Naive thymus-derived CD8-positive, alpha-beta T cell (primary cell): ENCODE measurements at places on chromosomes 3 and 15.

- no peak for DNase-seq
These were observed 397.6 kb downstream of the EDEM1 start for GRCh38 chr3:5585085-5585484.

- no peak for DNase-seq
These were observed 97.5 kb upstream of the STAC start for GRCh38 chr3:36282766-36283165.

DNA sequence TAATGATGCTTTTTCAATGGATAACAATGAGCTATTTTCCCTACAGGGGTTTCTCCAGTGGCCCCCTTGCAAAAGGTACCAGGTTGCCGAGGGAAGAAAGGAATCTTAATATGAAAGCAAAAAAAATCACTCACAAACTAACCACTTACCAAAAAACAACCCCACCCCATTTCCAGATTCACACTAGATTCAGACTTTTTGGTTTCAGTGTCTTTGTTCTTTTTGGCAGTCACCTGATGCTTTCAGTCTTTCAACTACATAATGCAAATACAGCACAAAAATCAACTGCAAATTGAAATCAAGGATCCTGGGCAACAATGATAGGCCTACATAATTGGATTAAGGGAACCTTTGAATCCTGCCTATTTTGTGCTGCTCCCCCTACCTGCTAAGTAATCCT is 71.1 kb upstream of the RAP2B start:
- DNase-seq: no peak

- DNase-seq: no peak
These were observed 34.3 kb upstream of the CD47 start for GRCh38 chr3:108125153-108125543.

GRCh38 chr3:29167180-29167579 is 113.7 kb upstream of the RBMS3 start:
- DNase-seq: no peak

- no peak for DNase-seq
These were observed 212.4 kb downstream of the IL5RA start for GRCh38 chr3:2897821-2898220.

- DNase-seq: no peak
These were observed 87.5 kb upstream of the PRR20G start for GRCh38 chr3:127375151-127375930.

DNA sequence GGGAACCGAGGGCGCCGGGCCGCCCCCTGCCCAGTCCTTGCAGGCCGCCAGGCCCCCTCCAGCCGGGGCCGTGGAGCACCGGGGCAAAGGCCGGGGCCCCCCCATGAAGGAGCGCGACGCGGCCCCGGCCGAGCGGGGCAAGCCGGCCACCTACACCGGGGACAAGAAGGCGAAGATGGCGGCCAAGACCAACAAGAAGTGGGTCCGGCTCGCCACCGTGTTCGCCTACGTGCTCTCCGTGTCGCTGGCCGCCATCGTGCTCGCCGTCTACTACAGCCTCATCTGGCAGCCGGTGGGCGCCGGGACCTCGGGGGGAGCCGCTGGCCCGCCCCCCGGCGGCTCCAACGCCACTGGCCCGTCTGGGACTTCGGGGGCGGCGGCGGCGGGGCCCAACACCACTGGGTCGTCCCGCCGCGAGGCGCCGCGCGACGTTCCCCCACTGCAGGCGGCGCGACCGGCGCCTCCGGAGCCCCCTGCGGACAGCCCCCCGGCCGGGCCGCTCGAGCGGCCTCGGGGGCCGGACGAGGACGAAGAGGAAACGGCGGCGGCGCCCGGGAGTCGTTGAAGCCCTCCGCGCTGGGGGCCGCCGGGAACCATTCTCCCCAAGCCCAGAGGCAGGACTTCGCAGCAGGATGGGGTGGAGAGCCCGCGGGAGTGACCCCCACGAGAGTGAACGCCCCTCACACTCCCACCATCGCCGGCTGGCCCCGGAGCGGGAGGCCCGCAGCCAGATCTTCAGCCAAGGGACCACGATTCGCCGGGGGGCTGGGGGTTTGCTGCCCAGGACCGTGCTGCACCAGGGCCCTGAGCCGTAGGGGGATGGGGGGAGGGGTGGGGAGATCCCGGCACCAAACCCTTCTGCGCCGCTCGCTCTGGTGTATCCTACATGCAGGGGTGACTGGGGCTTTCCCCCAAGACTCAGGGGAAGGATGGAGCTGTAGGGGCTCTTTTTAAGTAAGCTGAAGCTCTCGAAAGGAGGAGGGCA is 753 bp downstream of the INAFM2 start:
- peak; percentile 40 for DNase-seq

DNA sequence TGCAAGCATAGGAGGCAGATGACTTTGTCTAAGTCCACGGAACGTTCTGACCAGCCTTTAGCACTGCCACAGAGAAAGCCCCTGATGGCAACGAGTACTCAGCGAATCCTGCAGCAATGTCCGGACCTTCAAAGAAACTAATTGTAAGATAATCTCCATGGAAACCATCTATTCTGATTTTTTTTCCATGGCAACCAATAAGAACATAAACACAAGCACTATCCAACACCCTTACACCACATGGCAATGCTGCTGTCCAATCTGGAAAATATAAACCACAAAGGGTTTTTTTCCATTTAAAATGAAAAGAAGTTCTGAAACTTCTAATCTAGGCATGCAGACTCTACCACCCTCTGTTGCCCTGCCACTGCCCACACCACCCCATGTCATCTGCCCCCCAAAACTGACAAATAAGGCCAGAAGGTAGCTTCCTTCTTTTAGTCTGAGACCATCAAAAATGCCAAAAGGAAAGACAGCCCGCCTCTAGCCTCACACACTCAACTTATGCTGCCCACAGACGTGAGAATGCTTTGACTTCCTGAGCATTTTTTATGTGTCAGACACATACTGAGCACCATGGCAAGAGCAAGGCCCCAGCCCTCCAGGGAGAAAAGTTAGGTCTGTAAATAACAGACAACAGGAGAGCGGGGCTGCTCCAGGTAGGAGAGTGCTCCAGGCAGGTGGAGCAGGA is 44.5 kb downstream of the POC1A start:
- no peak for DNase-seq

GRCh38 chr3:65854606-65855304 is 184.0 kb downstream of the MAGI1 start:
- no peak for DNase-seq

GRCh38 chr15:41688671-41689070 is 28.5 kb downstream of the MGA start:
- no peak for DNase-seq

- DNase-seq: no peak
These were observed 56.2 kb downstream of the EXOG start for GRCh38 chr3:38552364-38552763.

DNA sequence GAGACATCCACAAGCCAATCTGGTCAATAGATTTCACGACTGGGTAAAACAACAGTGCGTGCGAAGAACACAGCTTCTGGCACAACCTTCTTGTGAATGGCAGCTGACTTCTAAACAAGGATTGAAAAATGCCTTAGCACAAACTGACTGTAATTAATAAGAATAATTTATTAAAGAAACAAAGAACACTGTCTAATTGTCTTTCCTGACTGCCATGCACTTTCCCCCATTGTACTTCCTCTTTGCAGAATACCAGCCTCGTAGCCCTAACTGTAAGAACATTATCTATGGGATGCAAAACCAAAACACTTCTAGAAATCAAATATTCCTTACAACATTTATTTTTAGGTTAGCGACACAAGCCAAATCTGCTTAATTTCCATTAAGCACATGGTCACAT is 6.5 kb downstream of the FOXP1 start:
- no peak for DNase-seq

- DNase-seq: no peak
These were observed 21.6 kb upstream of the ACTL6A start for GRCh38 chr3:179541094-179541493.

DNA sequence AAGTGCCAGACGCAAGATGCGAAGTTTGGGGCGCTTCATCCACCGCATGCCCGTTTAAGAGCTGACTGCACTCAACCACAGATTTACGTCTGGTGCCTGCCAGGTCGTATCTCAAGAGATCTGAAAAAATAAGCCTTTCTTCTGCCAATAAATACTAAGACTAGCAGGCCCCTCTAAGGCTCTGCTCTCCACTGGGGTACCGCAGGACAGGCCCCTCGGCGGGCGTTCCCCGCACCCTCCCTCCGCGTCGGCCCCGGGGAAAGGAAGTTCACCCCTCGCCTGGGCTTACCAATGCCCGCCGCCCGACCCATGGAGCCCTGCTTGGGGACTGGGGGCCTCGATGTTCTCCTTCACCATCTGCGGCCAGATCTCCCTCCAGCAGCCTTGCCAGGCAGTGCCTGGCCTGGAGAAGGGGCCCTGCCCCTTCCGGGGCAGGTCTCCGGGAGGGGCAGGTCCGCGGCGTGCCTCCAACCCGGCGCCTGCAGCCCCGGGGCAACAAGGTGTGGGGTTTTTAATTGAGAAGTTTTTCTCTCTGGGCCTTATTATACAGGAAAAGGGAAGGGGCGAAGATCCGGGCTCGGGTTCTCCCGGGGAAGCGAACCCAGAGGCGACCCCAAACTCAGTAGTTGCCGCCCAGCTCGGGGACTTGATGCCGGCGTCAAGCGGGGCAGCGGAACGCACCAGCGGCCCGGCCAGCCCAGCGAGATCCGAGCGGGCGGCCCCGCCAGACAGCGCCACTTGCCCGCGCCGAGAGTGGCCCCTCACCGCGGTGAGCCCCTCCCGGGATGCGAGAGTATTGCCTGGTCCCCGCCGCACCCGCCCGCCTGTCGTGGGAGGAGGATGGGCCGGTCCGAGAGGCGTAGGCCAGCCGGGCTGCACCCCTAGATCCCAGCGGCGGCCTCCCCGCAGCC is 735 bp downstream of the GOLGA8B start:
- peak; percentile 27 for DNase-seq

GRCh38 chr3:180820400-180820799 is 92.1 kb upstream of the FXR1 start:
- DNase-seq: no peak

DNA sequence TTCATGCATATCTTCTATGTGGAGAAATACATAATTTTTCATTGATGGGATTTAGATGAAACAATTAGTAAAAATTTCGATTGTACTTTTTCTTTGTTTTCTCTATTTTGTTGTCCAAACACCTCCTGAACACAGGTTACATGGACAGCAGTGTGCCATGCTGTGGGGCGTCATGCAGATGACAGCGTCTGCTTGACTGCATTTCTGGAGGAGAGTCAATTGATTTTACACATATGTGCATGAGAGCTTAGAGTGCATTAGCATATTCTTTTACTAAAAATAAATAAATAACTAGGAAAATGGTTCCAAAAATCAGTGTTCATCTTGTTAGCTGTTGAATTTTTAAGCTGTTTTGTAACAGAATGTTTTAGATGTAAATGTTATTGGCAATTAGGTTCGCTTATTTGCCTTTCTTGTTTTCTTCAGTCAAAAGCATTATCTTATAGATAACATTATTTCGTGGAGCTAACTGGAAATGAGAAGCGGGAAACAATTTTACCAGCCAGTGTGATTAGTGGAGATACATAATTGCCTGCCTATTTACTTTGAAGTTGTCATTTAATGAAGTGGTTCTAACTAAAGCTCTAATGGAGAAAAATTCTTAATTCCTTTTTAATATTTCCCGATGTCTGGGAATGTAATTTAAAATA is 82.7 kb upstream of the VGLL3 start:
- no peak for DNase-seq

GRCh38 chr15:83565138-83565537 is 88.8 kb upstream of the ADAMTSL3 start:
- DNase-seq: no peak

DNA sequence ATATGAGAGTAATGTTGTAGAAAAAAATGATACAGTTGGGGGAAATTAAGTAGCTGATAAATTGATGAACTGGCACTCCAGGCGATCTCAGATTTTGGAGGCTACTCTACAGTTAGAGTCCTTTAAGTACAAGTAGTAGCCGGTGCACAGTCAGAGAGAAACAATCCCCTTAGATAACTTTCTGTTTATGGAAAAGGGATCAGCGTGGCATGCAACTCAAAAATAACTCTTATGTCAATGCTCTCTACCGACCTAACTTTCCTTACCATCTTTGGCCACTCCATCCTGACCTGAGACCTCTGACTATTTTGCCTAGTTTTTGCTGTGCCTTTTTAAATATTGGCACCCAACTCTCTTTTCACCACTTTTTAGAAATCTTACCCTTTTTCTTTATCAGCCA is 299.6 kb downstream of the UNC13C start:
- DNase-seq: no peak

- no peak for DNase-seq
These were observed at the start of gene IGSF10 for GRCh38 chr3:151460774-151461450. TSS of gene IGSF10 (minus strand) at chr3:151461061. CDS start at chr3:151458709, 2,352 bp downstream.

- no peak for DNase-seq
These were observed 1052.8 kb downstream of the NAALADL2 start for GRCh38 chr3:175911937-175912336.

- DNase-seq: no peak
These were observed 149.6 kb downstream of the PDZRN3 start for GRCh38 chr3:73475175-73475574.

DNA sequence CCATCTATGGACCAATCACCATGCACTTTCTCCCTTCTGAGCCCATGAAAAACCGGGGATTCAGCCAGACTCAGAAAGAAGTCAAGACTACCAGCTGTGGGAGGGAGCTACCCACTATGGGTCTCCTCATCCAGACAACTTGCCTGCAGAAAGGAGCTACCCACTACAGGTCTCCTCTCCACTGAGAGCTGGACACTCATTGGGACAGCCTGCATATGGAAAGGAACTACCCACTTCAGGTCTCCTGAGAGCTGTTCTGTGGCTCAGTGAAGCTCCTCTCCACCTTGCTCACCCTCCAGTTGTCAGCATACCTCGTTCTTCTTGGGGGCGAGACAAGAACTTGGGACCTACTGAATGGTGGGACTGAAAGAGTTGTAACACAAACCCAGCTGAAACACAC is 22.3 kb upstream of the ZBED2 start:
- no peak for DNase-seq

DNA sequence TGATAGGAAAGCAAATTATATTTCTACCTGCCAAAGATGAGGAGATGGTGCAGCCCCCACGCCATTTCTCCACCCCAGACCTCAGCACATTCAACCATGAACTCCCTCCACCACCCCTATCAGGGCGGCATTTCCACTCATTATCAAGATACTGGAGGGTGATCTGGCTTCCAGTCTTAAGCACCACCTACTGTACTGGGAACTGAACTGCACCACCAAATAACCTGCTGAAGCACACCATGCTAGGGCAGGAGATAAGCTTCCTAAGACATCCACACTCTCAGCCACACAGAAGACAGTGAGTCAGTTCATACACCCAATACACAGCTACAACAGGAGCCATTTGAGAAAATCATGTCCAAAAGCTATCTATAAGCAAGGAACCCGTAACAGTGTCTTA is 98.8 kb downstream of the FGF7 start:
- DNase-seq: no peak

DNA sequence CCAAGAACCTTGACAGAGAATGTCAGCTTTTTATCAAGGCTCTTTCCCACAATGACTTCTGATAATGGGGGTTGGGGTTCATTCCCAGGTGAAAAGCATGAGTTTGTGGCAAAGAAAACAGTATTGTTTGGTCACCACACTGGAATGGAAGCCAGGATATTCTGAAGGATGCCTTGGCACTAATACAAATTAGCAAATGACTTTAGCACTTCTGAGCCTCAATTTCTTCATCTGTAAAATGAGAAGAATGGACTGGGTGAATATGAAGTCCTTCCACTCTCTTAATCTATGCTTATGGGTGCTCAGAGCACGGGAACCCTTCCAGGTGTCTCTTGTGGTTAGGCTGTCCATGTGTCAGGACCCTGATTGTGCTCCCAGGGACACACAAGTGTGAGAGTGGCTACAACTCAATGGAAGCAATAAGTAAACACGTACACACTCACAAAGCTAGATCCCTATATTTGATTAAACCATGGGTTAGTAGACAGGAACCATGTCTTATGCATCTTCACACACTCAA is 21.4 kb downstream of the RAB27A start:
- no peak for DNase-seq

- DNase-seq: no peak
These were observed 289.8 kb upstream of the ROPN1 start for GRCh38 chr3:124281453-124282316.
